Fibroblast of villous mesenchyme (primary cell): ENCODE measurements at places on chromosomes 16 and 17. TPM values are rescaled to one million over a fixed set of nuclear protein-coding genes. Genes with fewer than 3 reads are reported as not detected.

The KRT35 gene
- not detected in 2 replicates for total RNA-seq

DNA sequence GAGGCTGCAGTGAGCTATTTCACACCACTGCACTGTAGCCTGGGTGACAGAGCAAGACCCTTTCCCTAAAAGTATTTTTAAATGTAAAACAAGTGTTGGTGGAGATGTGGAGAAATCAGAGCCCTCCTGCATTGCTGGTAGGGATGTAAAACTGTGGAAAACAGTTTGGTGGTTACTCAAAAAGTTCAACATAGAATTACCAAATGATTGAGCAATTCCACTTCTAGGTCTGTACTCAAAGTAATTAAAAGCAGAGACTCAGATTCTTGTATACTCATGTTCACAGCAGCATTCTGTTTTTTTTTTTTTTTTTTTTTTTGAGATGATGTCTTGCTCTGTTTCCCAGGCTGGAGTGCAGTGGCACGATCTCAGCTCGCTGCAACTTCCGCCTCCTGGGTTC lies 141.8 kb downstream of the PITPNC1 start:
- peak; percentile 81 for DNase-seq

The CARD14 gene
- total RNA-seq, result under 0.01 TPM in 1 of 2 replicates, not detected in the other

DNA sequence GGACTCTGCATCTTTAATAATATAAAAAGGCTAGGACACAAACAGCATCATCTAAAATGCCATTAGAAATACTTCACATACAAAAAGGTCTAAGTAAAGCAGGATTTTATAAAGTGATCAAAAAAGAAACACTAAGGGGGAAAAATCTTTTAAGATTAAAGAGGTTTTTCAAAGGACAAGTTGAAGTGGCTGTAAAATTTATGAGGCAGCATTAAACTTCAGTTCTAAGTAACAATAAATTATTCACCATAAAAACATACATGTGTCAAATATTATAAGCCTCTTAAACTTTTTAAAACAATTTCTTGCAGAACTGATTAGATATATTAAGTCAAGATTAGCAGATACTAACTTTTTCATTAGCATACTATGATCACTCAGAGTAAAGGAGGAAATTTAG lies 20.8 kb downstream of the CEP112 start:
- DNase-seq, result no peak

GRCh38 chr16:11205754-11206581 lies 50.0 kb downstream of the SOCS1 start:
- peak; percentile 48 for DNase-seq
